Umbilical cord (tissue), 2 donors: ENCODE measurements at places on chromosomes 6 and 20.

GRCh38 chr6:93746892-93747291 lies 327.5 kb upstream of the EPHA7 start:
- DNase-seq = no peak

DNA sequence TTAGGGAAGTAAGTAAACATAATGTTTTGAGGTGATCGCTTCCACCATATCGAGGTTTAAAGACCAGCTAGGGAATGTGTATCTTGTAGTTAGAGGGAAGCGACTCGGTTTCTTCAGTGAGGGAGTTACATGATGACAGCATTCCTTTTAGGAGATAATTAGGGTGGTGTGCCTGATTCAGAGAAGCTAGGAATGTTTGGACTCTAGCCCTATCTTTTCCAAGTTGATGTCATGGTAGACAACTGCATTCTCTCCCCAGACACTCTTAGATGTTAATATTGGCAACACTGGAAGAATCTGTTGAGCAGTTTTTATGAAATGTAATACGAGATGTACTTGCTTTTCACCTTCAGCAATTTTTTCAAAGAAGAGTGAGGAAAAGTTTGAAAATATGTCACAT lies 12.9 kb upstream of the HIVEP1 start:
- no peak for DNase-seq

DNA sequence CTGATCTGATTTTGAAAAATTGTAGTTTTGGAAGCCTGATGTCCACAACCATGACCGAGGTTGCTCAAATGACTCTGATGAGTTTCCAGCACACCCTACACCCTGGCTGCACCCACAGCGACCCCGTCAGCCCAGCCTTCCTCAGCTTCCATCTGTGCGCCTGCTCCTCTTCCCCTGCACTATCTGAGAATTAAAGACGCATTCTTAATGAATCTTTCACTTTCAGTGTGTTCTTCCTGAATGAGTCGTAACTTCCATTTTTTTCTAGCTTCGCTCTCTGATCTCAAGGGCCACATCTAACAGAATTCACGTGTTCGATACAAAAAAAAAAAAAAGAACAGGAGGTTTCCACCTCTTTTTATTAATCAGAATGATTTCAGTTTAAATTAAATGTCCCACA lies 21.3 kb upstream of the RREB1 start:
- DNase-seq = no peak

GRCh38 chr6:109299265-109299607 lies 83.0 kb downstream of the CD164 start:
- no peak for DNase-seq

DNA sequence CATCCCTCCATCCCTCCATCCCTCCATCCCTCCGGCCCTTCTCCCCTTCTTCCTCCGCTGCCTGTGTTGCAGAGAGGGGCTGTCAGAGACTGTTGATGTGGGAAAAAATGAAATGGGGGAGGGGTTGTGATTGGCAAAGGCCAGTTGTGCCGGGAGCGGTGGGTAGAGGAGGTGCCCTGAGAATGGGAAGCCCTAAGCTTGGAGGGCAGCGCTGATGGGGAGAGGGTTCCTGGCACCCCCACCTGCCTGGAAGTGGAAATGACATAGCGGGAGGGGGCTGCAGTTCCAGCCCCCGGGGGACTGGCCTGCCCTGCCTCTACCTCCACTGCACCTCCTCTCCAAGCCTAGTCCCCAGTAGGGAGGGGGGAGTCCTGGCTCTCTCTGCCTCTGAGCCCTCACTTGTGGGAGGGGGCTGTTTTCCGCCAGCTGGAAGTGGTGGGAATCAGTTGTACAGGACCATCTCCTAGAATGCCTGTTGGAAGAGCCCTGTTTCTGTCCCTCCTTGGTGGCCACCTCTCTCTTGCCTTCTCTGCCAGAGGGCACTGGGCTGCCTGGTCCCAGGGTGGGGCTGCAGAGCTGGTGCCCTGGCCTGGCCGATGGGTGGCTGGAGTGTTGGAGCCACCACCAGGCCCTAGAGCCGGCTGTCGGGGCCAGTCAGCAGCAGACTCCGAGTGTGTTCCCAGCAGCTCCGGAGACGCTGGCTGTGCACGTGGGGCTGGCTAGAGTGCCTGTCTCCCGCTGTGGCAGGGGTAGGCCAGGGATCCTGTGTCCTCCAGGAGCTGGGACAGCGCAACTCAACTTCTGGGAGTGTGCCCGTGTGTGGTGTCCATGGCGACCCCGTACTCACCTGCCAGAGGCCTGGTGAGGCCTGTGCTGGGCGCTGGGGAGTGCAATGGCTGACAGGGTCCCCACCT lies 1.5 kb downstream of the DLGAP4 start:
- DNase-seq = no peak

GRCh38 chr6:16671302-16672289 lies 89.7 kb downstream of the ATXN1 start:
- DNase-seq = no peak

DNA sequence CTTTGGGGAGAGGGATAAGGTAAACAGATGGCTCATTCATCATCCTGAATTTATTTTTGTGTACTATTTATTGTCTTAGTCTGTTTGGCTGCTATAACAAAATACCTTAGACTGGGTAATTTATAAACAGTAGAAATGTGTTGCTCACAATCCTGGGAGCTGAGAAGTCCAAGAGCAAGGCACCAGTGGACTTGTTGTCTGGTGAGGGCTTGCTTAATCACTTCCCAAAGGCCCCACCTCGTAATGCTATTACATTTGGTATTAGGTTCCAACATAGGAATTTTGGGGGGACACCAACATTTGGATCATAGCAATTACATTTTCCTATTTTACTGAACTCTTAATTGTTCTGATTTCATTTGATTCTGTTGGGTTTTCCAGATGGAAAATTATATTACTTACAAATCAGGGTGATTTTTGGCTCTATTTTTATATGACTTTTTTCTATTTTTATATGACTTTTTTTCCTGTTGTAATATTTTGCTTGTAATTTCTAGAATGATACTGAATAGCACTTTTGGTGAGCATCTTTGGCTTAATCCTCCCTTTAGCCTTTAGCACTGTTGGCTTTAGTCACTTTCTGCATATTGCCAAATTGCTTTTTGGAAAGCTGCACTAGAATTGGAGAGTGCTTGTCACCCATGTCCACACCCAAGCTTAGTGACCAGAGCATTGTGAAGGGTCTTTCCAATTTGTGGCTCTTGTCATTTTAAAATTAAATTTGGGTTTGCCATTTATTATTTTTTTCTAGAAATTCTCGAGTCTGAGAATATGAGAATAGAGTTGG lies 43.7 kb upstream of the TULP4 start:
- no peak for DNase-seq

- no peak for DNase-seq
Observed at GRCh38 chr6:153048631-153049030, 46.1 kb upstream of the MTRF1L start.

DNA sequence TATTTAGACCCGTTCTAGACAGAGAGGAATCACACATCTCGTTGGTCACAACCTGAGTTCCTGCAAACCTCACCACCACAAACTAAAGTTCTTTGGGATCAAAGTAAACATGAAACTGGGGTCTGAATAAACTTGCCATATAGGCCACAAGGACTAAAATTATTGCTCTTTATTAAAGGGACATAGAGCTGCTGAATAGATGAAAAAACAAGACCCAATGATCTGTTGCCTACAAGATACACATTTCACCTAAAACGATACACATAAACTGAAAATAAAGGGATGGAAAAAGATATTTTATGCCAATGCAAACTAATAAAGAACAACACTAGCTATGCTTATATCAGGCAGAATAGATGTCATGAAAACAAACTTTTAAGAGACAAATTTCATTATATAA lies 623.0 kb downstream of the TBC1D32 start:
- no peak for DNase-seq

GRCh38 chr6:156027248-156027626 lies 571.6 kb upstream of the NOX3 start:
- no peak for DNase-seq
